ENCODE measurements at places on chromosomes 6 and 20.

GRCh38 chr6:143107911-143108761, 47.4 kb downstream of the AIG1 start:
- no peak for DNase-seq

DNA sequence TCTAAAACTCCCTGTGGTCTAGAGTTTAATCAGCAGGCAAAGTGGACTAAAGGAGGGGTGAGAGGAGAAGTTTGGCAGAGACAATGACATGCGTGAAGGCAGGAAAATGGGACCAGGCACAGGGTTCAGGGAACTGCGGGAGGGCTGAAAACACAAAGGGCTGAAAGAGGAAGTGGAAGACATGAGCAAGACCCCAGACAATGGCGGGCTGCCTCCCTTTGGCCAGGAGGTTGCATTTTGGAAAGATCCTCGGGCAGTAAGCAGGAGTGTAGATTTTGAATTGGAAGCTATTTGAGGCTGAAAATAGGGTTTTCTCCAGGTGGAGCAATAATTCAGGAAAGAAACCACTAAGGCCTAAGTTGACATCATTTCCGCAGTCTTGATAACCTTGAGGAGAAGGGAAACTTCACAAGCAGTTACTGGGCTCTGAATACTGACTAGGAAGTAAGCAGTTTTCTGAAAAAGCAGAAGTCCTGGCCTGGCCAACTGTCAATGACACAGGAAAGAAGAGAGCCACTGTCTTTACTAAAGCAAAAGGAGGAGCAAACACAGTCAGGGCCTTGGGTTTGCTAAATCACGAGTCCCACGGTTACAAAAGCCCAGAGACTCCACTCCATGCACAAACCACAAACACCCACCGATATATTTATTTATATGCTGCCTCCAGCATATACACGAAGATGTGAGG, 3.4 kb downstream of the LY86 start:
- no peak for DNase-seq

DNA sequence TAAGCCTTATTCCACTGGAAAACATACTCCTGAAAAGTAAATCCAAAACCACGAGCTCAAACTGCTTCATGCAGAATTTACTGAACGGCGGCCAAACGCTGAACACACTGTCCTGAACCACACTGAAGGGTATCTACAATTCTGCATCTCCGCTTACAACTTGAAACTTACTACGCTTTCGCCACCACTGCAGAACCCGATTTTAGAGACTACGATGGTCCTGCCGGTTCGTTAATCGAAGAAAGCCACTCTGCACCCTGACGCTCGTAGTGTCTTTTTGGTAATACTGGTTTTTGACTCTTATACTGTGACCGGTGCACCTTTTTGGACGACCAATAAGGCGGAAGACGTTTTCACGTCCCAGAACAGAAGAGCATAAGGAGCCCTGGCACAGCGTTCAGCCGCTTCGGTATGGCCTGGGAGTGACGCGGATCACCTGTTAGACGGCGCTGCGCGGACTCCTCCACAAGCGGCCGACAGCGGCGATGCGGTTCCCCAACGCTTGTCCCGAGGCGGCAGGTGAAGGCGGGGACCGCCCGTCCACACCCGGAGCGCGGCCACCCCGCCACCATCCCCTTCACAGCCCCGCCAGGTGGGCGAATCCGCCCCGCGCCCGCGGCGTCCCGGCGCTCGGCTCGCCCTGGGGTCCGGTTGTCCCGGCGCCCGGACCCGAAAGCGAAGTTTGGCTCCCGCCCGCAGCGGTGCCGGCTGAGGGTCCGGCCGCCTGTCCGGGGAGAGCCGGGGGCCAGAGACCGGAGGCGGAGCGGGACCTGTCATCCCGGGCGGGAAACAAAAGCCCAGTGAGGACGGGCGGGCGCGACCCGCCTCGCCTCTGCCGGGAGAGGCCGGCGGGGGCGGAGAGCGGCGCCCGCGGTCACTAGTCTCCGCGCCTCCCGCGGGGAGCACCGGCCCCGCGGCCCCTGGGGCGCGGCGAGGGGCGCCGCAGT, 784 bp downstream of the FKBP5 start:
- peak; percentile 39 for DNase-seq

GRCh38 chr20:33296206-33296605, 13.2 kb downstream of the BPIFB1 start:
- no peak for DNase-seq

DNA sequence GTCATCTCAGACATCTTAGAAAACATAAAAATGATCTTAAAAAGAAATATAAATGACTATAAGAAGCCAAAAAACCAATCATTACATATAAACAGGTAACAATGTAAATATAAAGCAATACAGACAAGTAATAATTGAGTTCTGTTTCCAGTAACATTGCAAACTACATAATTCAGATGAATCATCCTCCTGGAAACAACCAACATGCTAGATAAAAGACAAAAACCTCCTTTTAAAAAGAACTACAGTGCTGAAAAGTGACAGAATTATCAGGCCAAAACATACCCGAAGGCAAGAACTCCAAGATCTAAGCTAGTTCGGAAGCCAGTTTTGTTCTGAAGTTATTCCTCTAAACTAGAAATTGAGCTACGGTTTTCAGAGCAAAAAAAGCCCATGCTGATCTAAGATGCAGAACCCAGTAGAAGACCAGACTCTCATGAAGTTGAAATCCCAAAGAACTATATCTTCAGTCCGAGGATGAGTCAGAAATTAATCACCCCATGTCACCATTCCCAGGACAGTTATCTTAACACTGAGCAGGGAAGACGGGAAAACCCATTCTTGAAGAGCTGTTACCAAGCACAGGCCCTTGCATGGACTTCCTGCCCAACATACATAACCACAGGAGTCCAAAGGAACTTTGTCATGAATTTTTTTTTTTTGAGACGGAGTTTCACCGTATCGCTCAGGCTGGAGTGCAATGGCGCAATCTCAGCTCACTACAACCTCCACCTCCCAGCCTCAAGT, 9.8 kb downstream of the PGM3 start:
- no peak for DNase-seq
